ENCODE measurements at places on chromosomes 12 and 14.

GRCh38 chr12:21129906-21130305 lies 1.1 kb upstream of the SLCO1B1 start:
- H3K27me3 ChIP-seq = no peaks in the 10 kb centered on the region
- H3K27ac ChIP-seq = no peak overlapping the region
- no peaks in the 10 kb centered on the region for H3K4me1 ChIP-seq
- H3K36me3 ChIP-seq = no peaks in the 10 kb centered on the region

- no peak overlapping the region for H3K4me3 ChIP-seq
- no peaks in the 10 kb centered on the region for H3K27me3 ChIP-seq
- H3K27ac ChIP-seq = no peak overlapping the region
- H3K4me1 ChIP-seq = no peaks in the 10 kb centered on the region
- no peak for DNase-seq
Measured at GRCh38 chr14:102015045-102015685, 50.8 kb downstream of the DYNC1H1 start.

- no peak overlapping the region for H3K4me3 ChIP-seq
- peaks cover 13% of the 10 kb centered on the region for H3K27me3 ChIP-seq
- no peak for DNase-seq
- H3K36me3 ChIP-seq = no peaks in the 10 kb centered on the region
- H3K4me1 ChIP-seq = no peaks in the 10 kb centered on the region
Measured at GRCh38 chr12:132327336-132328171, 1.8 kb downstream of the GALNT9 start.

GRCh38 chr12:94245631-94246383 lies 97.4 kb downstream of the PLXNC1 start:
- H3K4me1 ChIP-seq = no peaks in the 10 kb centered on the region
- no peak overlapping the region for H3K4me3 ChIP-seq
- no peaks in the 10 kb centered on the region for H3K27me3 ChIP-seq
- no peak for DNase-seq
- H3K36me3 ChIP-seq = peaks cover 15% of the 10 kb centered on the region

GRCh38 chr14:77212943-77213678 lies 31.5 kb downstream of the TMEM63C start:
- H3K27ac ChIP-seq = no peak overlapping the region
- H3K27me3 ChIP-seq = no peaks in the 10 kb centered on the region
- no peaks in the 10 kb centered on the region for H3K4me1 ChIP-seq
- DNase-seq = peak; percentile 13
